ENCODE measurements at places on chromosomes 5 and 9.

- no peak for DNase-seq
Measured at GRCh38 chr9:89175828-89176261, 2.8 kb downstream of the SHC3 start.

GRCh38 chr5:81428861-81429260 lies 34.9 kb upstream of the ACOT12 start:
- no peak for DNase-seq

DNA sequence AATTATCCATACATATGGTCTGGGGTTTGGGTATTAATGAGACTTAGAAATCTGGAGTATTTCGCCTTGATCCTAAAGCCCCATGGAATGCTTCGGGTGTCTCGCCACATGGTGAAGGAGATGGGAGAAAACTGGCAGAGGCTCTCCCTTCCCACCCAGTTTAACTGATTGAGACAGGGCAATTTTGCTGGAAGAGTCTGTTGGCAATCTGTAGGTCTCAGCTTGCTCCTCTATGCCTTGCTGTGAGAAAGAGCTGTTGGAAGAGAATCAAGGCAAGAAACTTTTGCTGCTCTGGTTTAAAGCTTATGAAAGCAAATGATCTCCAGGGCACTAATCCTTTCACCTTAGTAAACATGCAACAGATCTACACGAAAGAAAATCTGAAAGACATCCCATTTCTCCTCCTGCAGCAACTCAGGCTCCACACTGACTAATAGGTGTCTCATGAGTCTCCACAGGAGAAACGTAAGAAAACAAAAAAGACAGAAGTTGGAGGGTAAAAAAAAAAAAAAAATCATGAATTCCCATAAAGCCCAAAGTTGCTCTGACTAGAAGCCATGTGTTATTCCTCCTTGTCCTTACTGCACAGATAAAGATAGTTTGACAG lies 369.9 kb downstream of the EFNA5 start:
- DNase-seq: no peak

GRCh38 chr9:124216474-124217176 lies 41.1 kb upstream of the NEK6 start:
- DNase-seq: peak; percentile 60

- DNase-seq: no peak
Measured at GRCh38 chr5:35247648-35248034, 17.4 kb upstream of the PRLR start.

- DNase-seq: no peak
Measured at GRCh38 chr9:115525111-115526058, 407.4 kb upstream of the TNC start.

GRCh38 chr5:160550075-160550474 lies 128.4 kb downstream of the PTTG1 start:
- no peak for DNase-seq

DNA sequence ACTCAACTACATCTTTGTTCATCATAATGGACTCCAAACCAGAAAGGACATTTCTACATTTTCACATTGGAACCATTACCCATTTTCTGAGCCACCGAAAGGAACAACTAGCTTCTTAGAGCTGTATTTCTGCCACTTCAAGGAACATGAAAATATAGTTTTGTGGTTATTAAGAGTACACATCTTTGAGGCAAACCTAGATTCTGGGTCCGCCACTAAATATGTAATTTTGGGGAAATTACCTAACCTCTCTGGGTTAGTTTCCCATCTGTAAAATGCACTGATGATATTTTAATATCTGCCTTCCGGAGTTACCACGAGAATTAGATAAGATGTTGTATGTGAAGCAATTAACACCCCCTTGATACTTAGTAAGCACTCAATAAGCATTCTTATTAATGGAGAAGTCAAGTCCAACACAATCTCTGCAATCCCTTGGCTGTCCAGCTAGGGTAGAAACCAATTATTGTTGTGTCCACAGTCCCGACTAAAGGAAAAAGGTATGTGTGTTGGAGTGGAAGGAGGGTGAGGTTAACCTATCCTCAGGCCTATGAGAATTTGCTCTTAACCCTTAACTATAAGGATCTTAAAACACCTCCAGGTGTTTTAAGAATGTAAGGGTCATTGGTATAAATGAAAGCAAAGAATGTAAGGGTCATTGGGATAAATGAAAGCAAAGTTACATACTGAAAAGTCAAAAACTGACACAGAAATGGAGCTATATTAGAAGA lies 94.0 kb upstream of the PTGER4 start:
- no peak for DNase-seq
